ENCODE measurements at places on chromosomes 4 and X.

- DNase-seq: no peak
Observed at GRCh38 chr4:92381616-92382015, 77.8 kb downstream of the GRID2 start.

- DNase-seq: peak; percentile 15
Observed at GRCh38 chrX:15849555-15849954, 5.1 kb downstream of the AP1S2 start.

- DNase-seq: peak; percentile 71
Observed at GRCh38 chrX:150693725-150694574, 754 bp downstream of the MTMR1 start.

DNA sequence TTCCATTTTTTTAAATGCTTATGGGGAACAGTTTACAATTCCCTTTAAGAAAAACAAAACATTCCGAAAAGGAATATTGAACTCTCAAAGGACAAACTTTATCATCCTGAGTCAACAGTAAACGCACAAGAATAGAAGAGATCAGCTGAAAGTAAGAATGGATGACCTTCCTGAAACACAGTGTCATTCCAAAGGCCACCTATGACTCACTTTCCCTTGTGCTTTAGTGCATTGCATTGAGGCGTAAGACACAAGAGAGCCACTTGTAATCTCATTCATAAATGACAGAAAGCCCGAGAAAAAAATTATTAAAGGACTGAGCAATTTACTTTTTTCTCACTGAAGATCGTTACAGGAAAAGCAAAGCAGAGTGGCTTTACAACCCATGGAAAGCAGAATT is 1062.4 kb upstream of the DIAPH2 start:
- DNase-seq: no peak

GRCh38 chrX:153674219-153674851 is 722 bp upstream of the PNCK start:
- no peak for DNase-seq

DNA sequence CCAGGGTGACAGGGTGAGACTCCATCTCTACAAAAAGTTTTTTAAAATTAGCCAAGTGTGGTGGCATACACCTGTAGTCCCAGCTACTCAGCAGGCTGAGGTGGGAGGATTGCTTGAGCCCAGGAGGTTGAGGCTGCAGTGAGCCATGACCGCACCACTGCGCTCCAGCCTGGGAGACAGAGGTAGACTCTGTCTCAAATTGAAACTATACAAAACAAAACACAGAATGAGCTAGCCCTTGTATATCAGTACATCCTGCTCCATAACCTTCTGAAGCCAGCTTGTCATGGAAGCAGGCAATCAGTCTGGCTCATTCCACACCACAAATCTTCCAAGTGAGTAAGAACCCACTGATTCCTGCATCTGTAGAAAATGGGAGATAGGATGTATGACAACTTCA is 49.0 kb downstream of the CD99L2 start:
- DNase-seq: no peak

DNA sequence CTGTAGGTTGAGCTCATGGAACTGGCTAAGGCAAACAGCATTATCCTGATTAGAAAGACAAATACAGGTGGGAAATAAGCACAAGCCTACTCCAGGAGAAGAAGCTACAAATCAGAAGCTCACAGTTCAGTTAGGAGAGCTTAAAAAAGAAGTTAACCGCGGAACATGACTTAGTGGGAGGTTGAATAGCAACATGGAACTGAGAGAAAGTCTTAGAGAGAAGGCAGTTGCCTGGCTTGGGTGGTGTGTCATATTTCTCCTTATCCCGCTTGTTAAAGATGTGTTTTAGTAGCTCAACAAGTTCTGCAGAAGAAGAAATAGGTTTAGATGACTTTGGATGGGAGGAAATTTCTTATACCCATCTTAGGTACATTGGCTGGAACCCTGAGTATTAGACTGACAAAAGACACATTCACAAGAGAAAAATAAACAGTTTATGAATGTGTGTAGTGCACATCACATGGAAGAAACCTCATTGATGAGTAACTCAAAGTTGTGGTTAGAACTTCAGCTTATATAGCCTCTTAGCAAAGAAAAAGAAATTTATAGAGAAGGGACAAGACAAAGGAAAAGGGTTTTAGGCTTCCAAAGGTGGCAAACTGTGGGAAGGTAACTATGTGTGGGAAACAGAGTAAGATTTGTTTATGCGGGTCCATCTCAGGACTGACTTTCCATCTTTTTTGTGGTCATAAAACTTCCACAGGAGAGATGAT is 37.4 kb upstream of the RXFP1 start:
- no peak for DNase-seq

DNA sequence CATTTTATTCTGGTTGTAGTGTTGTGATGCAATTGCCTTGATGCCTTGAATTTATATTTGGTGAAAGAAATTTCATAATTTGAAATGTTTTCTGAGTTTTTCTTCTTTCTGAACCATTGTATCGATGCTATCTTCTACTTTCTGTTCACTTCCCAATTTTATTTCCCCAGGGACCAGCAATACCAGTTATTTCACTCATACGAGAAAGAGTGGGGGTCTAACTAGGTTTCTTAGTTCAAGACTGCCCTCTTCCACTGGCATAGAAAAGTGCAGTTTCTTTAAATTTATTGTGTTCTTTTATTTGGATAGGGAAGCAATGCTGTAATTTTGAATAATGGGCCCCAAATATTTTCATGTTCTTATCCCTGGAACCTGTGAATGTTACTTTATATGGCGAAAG is 544.0 kb upstream of the ADGRL3 start:
- peak; percentile 1 for DNase-seq

DNA sequence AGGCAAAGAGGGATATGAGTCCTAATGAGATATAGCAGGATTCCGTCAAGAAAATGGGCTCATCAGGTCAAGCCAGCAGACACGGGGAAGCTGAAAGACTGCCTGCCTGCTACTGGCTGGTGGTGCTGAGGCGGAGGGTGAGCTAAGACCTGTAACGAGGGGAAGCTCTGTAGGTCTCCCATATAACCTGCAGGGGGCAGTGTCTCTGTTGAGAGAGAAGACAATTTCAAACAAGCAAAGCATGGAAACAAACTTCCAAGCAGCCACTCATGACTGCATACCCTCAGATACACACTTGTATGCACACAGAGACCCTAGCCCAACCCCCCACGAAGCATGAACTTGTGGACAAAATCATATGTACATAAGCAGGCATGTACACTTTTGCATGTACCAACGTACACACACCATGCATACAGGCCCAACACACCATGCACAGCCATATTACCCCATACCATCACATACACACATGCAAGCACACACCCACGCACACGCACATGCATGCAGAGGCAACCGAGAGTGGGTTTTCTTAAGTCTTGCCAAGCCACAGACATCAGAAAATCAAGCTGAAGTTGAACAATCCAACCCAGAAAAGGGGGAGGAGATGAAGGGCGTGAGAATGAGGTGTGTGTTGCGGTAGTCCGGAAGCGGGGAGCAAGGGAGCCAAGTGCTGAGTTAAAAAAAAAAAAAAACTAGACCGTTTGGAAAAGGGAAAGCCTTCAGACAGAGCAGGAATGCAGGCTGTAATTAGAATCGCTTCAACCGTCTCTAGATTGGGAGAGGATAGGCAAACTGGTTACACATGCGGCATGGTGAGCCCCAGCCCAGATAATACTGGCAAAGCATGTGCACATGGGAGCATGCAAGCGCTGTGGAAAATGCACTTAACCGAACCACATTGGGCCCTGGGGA is 71.0 kb downstream of the PJA1 start:
- DNase-seq: peak; percentile 69

GRCh38 chr4:111628437-111628836 is 516.8 kb upstream of the FAM241A start:
- DNase-seq: no peak

- no peak for DNase-seq
Observed at GRCh38 chr4:8352368-8353157, 83.0 kb downstream of the HTRA3 start.

DNA sequence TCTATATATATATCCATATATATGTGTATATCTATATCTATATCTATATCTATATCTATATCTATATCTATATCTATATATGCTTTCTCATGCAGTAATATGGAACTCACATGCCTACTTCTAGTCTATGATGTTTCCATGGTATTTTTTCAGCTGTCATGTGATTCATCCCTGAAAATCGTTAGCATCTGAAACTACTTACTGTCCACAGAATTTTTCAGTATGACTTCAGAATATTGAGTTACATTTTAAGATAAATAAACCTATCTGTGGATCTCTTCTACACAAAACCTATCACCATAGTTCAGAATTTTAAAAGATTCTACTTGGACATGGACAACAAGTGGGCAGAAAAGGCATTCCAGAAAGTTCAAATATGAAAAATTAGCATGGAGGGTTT is 855.1 kb upstream of the INTU start:
- no peak for DNase-seq

- no peak for DNase-seq
Observed at GRCh38 chrX:19555236-19555635, 39.9 kb upstream of the MAP3K15 start.

DNA sequence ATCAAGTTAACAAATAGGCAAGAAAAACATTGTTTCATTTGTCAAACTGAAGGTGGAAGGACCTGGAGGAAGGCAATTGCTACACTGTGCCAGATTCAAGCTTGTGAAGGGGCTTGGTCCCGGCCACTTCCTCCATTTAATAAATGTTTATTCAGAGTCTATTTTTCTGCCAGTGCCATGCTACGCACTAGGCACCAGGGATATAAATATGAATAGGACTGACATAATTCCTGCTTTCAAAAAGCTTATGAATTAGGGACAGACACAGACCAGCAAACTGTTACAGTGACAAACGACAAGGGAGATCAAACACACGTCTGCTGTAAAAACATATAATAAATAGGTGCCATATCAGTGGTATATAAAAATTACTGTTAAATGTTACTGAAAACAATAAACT is 571 bp downstream of the TLR6 start:
- DNase-seq: no peak

DNA sequence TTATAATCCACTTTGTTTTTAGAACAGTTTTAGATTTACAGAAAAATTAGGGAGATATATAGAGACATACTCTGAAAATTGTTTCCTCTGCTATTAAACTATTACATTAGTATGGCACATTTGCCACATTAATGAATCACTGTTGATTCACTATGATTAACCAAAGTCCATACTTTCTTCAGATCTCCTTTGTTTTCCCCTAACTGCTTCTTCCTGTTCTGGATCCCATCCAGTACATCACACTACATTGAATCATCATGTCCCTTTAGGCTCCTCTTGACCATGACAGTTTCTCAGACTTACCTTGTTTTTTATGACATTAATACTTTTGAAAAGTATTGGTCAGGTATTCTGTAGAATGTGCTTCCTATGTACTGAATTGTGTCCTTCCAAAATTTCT is 109.2 kb upstream of the EDNRA start:
- DNase-seq: no peak

DNA sequence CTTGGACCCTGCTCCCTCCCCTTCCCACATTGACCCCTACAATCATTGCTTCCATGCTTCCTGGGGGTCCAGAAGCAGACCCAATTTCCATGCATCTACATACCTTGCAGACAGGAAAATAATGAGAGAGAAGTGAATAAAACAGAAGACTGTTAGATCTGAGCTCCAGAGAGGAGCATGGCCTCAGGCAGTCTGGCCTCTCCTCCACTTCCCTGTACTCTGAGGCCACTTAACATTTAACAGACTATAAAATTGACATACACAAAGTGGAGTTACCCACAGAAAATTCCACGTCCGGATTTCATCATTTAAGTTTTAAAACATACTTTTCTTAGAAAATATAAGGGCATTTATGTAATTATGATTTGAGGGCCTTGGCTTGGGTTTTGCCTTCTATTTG is 2.1 kb upstream of the PRSS12 start:
- DNase-seq: no peak

DNA sequence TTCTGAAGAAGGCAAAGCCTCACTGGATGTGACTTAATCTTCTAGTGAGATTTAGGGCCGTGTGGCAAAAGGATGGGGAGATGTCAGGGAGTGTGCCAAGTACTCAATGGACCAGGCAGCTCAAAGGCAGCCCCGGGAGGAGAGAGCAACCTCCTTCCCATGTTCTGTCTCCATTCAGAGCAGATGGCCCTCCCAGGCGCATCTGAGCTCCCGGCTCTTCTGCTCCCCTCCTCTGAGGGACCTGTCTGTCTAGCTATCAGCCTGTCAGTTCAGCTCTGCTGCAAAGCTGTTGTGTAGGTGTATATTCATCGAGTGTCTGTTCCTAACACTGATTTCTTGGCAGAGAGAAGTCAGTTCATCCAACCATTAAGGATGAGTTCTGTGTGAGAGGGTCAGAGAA is 10.9 kb upstream of the PORCN start:
- DNase-seq: no peak

DNA sequence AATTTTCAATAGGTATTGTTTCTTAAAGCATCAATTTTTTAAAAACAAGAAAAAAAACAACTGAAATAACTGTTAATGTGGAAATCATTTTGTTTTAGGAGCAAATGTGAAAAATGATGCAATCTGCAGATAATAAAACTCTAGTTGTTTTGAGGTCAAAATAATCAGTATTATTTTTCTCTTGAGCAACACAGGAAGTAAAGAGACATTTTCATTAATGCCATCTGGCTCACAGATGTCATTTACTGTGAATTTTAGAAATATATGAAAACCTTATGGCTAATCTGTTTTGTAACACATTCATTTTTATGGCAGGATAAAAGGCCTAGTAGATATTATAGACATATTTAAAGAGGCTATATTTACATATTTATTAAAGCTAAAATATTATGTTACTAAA is 141.6 kb downstream of the PCDH18 start:
- DNase-seq: peak; percentile 72

DNA sequence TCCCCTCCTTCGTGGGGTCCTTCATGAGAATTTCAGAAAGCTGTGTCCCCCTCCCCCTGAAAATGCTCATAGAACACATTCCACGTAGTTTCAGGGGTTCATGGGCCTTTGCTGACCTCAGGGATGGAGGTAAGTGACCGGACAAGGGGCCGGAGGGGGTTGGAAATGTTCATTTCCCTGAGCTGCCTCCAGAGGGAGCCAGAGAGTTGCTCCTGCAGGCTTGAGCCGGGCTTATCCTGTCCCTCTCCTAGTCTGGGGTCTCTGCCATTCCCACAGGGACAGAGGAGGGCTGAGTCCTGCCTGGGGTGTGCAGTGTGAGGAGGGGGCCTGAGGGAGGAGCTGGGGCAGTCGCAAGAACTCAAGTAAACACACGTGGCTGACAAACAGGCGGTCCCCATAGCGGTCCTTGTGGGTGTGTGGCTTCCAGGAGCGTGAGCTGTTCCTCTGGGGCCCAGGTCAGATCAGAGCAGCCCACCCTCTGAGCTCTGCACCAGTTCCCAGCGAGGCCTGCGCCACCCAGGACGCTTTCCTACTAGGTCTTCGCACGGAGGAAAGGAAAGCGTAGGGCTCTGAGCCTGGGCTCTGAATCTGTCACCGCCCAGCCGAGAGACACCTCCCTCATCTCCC is 62.5 kb downstream of the WFS1 start:
- no peak for DNase-seq

GRCh38 chr4:97016186-97016907 is 1126.9 kb downstream of the STPG2 start:
- DNase-seq: no peak

GRCh38 chr4:147709999-147710398 is 21.9 kb upstream of the ARHGAP10 start:
- DNase-seq: no peak

GRCh38 chrX:53584891-53585290 is 101.6 kb downstream of the HUWE1 start:
- DNase-seq: no peak

GRCh38 chr4:38728631-38729141 is 54.1 kb downstream of the TLR10 start:
- DNase-seq: no peak

GRCh38 chrX:46582966-46583365 is 9.4 kb downstream of the CHST7 start:
- DNase-seq: peak; percentile 35

GRCh38 chr4:125041372-125041930 is 273.3 kb upstream of the FAT4 start:
- DNase-seq: no peak

- no peak for DNase-seq
Observed at GRCh38 chr4:165505958-165506837, 127.4 kb downstream of the CPE start.

All from muscle of leg (tissue), 16 donors.